B cell (primary cell): ENCODE measurements at places on chromosomes 2 and 18. TPM values are rescaled to one million over a fixed set of nuclear protein-coding genes. Genes with fewer than 3 reads are reported as not detected.

- H3K36me3 ChIP-seq, result no peaks in the 10 kb centered on the region
- no peaks in the 10 kb centered on the region for H3K4me1 ChIP-seq
- H3K4me3 ChIP-seq, result no peak overlapping the region
- H3K27me3 ChIP-seq, result no peaks in the 10 kb centered on the region
Measured at GRCh38 chr18:21490748-21491147, 109.8 kb downstream of the ESCO1 start.

DNA sequence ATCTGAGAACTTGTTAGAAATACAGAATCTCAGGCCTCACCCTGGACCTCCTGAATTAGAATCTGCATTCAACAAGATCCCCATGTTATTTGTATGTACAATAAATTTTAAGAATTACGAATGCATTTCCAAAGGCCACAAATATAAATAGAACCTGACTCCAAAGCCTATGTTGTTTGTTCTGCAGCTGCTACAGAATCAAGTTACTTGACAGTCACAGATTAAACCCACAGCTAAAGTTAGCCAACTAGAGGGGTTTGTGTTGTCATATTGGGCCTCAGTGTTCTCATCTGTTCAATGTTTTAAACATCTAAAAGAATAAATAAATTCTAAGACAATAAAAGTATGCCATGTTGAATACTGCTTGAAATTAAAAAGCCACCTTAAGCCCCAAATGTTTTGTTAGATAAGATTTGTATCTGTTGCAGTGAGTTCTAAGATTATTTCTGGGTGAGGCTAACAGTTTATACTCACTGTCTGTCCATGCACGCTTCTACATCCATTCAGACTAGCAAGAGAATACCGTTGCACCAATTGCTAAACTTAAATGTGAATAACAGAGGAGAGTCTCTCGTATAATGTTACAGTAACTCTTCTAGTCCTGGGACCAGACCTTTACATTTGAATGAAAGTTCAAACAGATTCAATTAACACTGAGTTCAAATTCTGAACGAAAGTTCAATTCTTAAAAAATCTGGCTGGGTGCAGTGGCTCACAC lies 200.4 kb downstream of the MEMO1 start:
- no peaks in the 10 kb centered on the region for H3K27me3 ChIP-seq
- DNase-seq, result no peak
- no peak overlapping the region for H3K4me3 ChIP-seq
- no peaks in the 10 kb centered on the region for H3K36me3 ChIP-seq
- H3K4me1 ChIP-seq, result peaks cover 16% of the 10 kb centered on the region

DNA sequence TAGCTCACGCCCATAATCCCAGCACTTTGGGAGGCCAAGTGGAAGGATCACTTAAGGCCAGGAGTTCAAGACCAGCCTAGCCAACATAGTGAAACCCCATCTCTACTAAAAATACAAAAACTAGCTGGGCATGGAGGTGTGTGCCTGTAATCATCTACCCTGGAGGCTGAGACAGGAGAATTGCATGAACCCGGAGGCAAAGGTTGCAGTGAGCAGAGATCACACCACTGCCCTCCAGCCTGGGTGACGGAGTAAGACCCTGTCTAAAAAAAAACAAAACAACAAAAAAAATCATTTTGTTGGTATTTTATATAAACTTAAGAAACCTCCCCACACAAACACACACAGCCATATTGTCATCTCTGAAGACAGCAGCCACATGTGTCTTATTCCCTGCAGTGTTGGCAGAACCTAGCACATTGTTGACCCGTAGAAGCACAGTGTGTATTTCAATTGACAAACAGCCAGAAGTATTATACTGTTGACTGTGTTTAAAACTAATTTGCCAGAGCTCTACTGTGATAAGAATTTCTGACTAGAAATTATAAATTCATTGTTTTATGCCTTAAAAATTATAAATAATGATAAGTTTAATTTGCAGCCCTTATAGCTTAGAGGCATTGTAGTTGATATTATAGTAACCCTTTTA lies 68.1 kb downstream of the DNAJC10 start:
- H3K27me3 ChIP-seq, result no peaks in the 10 kb centered on the region
- no peaks in the 10 kb centered on the region for H3K4me1 ChIP-seq
- peaks cover 3% of the 10 kb centered on the region for H3K36me3 ChIP-seq

DNA sequence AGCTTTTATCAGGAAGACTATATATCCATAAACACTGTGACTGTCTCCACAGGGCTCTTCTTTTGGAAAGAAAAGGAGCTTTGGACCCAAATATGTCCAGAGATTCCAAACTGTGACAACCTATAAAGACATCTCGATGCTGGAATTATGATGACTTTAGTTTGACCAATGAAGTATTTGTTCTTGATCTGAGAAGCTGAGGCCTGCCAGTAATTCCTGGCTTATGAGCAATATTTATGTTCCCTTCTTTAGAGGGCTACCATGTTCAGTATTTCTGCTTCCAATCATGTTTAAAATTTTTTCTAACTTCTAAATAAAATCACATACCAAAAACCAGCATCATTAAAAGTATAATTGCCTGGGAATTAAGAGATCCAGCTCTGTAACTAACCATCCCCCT lies 41.1 kb downstream of the FEZ2 start:
- no peak overlapping the region for H3K4me3 ChIP-seq
- no peak overlapping the region for H3K27ac ChIP-seq
- no peak for DNase-seq
- peaks cover 36% of the 10 kb centered on the region for H3K36me3 ChIP-seq
- H3K27me3 ChIP-seq, result no peaks in the 10 kb centered on the region

GRCh38 chr2:127700527-127701192 lies 637 bp upstream of the SFT2D3 start:
- DNase-seq, result peak; percentile 71
- H3K4me3 ChIP-seq, result peak overlapping the region; percentile 77
- H3K27ac ChIP-seq, result peak overlapping the region; percentile 91
- H3K36me3 ChIP-seq, result no peaks in the 10 kb centered on the region
- peaks cover 29% of the 10 kb centered on the region for H3K4me1 ChIP-seq
- H3K27me3 ChIP-seq, result no peaks in the 10 kb centered on the region

DNA sequence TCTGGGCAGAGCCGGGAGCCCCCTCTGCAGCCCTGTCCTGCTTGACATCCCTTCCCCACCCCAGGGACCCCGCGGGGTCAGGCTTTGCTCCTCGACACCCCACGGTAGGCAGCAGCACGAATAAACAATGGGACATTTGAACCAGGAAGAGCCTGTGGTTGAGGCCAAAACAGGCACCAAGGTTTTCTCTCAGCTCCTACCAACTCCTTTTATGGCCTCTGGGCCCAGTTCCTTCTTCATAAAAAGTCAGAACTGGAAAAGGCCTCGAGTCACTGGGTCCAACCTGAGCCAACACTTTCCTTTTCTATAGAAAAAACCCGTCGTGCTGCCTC lies 20.6 kb downstream of the TEX44 start:
- H3K36me3 ChIP-seq, result no peaks in the 10 kb centered on the region
- peak overlapping the region; percentile 51 for H3K4me3 ChIP-seq
- no peak for DNase-seq

DNA sequence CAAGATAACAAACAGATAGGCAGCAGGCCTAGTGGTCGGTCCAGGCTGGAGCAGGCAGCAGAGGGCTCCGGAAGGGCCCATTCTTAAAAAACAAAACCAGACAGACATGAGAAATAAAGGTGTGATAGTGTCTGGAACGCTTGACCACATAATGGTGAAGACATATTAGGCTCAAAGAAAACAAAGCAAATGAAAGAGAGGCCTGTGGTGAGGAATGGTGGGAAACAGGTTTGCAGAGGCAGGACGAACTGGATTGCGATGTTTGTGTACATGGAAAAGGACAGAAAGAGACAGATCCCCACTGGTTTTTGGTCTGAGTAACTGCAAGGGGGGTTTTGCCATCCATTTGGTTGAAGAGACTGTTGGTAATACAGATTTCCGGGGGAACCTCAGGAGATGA lies 19.9 kb downstream of the QPCT start:
- no peak for DNase-seq
- H3K4me3 ChIP-seq, result no peak overlapping the region
- H3K36me3 ChIP-seq, result no peaks in the 10 kb centered on the region
- H3K27ac ChIP-seq, result no peak overlapping the region

DNA sequence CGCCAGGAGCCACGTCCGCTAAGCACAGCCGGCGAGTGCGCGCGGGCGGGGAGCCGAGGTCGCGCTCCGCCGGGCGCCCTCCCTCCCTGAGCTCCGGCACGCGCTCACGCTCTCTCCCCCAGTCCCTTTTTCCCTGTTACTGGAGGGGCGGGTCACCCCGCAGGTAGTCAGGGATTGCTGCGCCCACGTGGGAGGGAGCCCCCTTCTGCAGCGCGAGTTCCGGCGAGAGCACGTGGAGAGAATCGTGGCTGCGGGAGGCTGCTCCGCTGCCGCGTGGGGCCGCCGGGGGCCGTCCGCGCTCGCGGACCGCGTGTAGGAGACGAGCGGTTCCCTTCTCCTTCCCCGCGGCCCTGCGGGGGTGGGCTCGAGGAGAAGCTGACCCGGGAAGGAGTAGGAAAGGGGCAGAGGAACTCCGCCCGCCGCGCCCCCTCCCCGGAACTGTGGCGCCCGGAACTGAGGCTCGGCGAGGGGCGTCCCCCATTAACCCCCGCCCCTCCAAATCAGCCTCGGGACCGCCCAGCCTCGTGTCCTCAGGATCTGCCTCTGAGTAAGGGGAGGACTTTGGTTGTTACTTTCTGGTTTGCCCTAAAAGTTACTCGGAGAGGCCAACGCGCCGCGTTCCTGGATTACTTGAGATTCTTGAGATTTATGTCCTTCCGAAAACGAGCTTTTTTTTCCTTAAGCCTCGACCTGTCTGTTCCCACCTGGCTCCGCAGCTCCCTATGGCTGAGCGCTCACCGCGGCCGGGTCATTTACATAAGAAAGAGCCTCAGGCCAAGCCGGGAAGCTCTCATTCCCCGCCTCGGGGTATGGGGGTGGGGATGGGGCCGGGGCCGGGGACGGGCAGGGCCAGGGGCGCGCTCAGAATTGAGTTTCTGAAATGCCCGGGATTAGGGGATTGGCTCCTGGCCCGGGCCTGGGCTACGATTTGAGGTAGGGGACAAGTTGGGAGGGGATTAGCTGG lies 1.1 kb downstream of the HK2 start:
- DNase-seq, result peak; percentile 76
- H3K4me1 ChIP-seq, result peaks cover 10% of the 10 kb centered on the region
- H3K4me3 ChIP-seq, result peak overlapping the region; percentile 94

The CFAP65 gene
- not detected in 2 replicates for total RNA-seq

The SERPINB10 gene
- total RNA-seq, result not detected in 2 replicates

The DNAJC5G gene
- 0.39 TPM in 1 of 2 replicates, not detected in the other for total RNA-seq
